Stimulated activated CD4-positive, alpha-beta T cell treated with anti-CD3 and anti-CD28 coated beads, TNF-alpha, amount 100 ng/mL, for 1 hour (primary cell): ENCODE measurements at places on chromosomes 3 and 15.

DNA sequence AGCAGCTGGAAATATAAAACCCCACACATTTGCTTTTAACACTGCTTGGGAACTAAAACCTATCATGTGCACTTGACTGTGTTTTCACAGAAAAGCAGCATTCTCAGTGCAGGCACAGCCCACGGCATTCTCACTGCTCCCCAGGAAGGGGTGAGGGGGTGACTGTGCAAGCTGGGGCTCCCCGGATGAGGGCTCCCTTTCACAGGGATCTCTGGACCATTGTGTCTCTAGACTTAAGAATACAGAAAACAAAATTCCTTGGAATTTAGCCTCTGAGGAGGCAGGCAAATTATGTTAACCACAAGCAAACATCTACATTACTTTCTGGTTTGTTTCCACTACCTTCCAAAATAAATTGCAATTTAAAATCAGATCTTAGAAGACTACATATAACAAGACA, 100.3 kb downstream of the FSIP1 start:
- no peak for DNase-seq

- DNase-seq: no peak
Measured at GRCh38 chr3:150370999-150371398, 37.1 kb upstream of the TSC22D2 start.

GRCh38 chr3:12656193-12656592, 7.7 kb downstream of the RAF1 start:
- no peak for DNase-seq

- no peak for DNase-seq
Measured at GRCh38 chr15:34336991-34337556, 507 bp downstream of the SLC12A6 start.

DNA sequence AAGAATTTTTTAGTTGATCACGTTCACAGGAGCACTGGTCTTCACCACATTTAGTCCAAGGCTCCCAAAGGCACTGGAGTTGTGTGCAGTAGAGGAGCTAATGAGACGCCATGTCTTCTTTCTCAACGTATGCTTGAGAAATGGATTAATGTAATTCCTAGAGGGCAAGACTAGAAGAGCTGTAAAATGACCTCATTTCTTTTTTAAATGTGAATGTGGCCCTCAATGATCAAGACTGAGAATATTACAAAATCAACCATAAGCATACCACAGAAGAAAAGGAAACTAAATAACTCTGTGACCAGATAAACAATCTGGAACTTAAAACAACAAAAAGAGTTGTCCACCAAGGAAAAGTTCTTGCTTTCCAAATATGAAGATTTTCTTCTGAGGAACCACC, 112.1 kb upstream of the THBS1 start:
- DNase-seq: no peak

- no peak for DNase-seq
Measured at GRCh38 chr15:88657326-88658069, 18.7 kb downstream of the ISG20 start.

GRCh38 chr3:47009225-47010110, 30.0 kb downstream of the NBEAL2 start:
- no peak for DNase-seq

GRCh38 chr3:141114816-141115460, 63.8 kb downstream of the SPSB4 start:
- DNase-seq: no peak

- no peak for DNase-seq
Measured at GRCh38 chr15:97694456-97694855, 266.0 kb upstream of the ARRDC4 start.

DNA sequence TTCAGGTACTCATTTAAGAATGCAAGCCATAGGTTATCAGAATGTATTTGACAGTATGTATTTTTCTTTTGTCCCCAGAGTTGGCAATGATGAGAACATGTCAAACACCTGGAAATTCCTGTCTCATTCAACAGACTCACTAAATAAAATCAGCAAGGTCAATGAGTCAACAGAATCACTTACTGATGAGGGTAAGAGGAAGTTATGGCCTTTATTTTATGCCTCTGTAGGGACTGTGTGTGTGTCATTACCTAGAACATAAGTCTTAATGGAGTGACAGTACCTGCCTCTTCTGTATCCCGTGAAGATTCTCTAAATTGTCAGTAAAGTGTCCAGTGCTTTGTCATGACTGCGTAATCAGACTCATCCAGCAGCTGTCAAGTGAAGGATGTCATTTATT, 77.5 kb downstream of the KLHL25 start:
- DNase-seq: no peak

DNA sequence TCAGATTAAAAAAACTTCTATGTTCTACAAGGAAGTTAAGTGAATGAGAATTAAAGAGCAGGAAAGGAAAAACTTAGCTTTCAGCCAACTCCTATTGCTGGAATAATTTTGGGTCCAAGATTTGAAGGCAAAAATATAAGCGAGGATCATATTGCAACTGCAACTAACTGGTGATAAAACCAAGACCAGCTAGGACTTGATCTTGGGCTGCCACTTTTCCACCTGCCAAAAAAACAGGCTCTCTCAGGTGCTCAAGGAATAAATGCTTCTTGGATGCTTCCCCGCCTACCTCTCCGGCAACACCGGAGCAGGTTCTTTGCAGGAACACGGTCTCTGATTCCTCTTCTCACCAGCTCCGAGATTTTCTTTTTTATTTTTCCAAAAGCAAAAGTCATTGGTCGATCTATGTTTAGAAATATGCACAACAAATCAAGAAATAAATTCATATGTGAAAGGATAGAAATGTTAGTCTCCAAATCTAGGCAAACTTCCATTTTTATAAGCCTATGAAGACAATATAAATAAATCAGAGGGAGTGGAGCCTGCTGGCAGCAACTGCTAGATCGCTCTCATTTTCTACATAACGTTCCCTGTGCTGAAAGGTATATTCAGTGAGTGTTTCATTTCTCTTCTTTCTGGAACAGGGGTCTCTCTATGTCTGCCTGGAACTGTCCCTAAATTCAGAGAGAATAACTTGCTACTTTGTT, 241.9 kb downstream of the NTRK3 start:
- no peak for DNase-seq

GRCh38 chr3:63442918-63443317, 164.8 kb downstream of the SYNPR start:
- no peak for DNase-seq

DNA sequence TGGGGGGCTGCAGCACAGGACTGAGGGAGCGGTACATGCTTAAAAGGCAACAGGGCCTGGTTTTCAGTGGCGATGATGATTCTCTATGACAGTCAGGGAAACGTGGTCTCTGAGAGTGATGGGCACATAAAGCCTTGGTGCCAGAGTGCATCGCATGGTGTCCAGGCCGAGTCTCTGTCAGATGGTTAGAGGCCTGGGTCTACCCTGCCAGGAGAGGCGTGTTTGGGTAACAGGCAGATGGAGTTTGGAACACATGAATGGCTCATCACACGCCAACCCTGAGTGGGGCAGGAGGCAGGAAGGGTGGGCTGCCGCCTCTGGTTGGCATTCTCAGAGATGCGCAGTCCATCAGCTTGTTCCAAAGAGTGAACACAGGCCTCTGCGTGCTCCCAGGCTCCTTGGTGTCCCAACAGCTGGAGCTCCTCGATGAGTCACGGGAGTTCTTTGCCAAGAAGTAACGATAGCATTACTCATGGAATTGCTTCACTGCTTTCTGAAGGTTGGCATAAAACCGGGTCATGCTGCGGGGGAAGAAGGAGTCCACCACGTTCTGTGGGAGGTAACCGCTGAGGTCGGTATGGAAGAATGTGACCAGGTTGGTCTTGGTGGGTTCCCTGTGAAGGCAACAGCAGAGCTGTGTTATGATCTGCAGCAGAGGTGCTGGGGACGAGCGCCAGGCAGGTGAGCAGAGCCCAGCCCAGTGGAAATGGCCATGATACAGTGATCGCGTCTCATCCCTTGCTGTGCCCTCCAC, 11.0 kb downstream of the STARD5 start:
- no peak for DNase-seq

GRCh38 chr15:72559781-72560180, 85.7 kb downstream of the ARIH1 start:
- DNase-seq: no peak

DNA sequence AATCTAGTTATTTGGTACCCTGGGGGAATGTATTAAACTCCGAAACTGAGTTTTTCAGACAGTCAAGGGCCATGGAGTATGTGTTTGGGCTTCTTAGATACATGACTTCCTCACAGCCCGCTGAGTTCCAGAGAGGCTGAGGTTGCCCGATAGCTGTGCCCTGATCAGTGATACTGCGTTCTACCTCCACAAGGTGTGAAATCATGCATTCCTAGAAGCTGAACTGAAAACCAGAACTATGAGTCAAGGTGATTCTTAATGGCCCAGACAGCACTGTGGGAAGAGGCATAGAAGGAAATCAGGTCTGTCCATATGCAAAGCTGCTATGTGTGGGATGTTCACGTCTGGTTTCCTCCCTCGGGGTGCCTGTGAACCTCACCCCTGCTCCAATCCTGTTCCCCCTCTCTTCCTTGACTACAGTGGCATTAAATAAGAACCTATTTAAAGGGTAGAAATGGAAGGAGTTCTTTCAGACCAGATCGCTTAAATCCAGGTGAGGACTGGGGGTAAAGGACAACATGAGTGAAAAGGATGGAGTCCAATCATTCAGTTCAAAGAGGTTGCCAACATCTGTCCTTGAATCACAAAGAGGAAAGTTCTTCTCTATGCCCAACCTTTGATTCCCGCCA, 74.3 kb downstream of the MYO1E start:
- no peak for DNase-seq

- no peak for DNase-seq
Measured at GRCh38 chr3:142912402-142913172, 23.7 kb upstream of the PCOLCE2 start.

- no peak for DNase-seq
Measured at GRCh38 chr15:60022379-60022741, 18.2 kb downstream of the FOXB1 start.

DNA sequence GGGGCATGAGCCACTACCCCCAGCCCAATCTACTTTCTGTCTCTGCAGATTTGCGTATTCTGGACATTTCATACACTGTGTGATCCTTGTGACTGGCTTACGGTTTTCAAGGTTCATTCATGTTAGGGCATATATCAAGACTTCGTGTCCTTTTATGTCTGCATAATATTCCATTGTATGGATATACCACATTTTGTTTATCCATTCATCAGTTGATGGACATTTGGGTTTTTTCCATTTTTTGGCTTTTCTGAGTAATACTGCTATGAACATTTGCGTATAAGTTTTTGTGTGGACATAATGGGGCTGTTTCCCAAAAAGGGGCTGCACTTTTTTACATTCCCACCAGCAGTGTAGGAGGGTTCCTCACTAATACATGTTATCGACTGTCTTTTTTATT, 106.6 kb downstream of the PDE8A start:
- DNase-seq: no peak

DNA sequence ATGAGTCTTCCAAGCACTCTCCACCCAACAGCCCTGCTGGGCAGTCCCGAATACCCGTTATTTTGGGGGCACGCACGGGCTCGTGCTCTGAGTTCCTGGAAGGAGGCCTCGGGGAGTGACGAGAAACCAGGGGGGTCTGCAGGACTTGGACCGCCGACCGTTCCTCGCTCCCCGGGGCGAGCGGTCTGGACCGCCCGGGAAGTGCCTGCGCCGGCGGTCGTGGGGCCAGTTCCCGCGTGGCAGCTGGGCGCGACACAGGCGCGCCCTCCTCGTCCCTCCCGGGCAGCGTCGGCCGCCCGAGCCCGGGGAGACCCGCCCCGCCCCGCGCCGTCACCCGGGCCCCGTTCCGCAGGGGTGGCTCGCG, 387 bp downstream of the GNB4 start:
- no peak for DNase-seq

- no peak for DNase-seq
Measured at GRCh38 chr3:40516201-40516600, 8.6 kb upstream of the ZNF621 start.

DNA sequence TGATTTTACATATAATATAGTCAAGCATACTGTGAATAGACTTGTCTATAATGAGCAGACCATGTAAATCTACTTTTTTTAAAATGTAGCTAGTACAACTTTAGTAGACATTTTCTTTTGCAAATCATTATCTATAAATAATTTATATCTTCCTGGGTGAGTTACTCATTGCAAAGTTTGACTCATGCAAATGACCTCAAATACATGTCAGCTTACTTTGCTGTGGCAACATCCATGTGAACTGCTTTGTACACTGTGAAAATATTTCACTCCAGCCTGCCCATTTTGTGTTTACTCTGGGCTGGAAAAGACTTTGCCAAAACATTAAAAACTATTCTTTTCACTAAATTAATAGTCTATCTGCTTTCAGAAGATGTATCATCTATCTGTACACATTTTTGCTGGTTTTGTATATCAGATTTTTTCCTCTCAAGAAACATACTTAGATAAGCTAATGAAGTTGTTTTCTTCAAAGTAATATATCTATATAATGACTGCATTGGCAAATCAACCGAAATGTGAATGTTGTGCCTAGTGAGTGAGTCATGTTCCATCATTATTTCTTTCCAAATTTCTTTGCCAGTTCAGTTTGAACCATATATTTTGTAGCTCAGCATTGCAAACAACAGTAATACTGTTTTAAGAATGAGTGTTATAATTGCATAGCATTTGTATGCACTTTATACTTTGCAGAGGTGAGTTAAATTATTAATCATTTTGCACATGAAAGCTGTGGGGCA, 26.5 kb downstream of the IGSF10 start:
- no peak for DNase-seq

GRCh38 chr3:99627062-99627826, 11.2 kb upstream of the COL8A1 start:
- no peak for DNase-seq

GRCh38 chr3:26202169-26202568, 412.3 kb downstream of the OXSM start:
- no peak for DNase-seq

- DNase-seq: no peak
Measured at GRCh38 chr15:74786551-74787165, 4.8 kb downstream of the CSK start.

DNA sequence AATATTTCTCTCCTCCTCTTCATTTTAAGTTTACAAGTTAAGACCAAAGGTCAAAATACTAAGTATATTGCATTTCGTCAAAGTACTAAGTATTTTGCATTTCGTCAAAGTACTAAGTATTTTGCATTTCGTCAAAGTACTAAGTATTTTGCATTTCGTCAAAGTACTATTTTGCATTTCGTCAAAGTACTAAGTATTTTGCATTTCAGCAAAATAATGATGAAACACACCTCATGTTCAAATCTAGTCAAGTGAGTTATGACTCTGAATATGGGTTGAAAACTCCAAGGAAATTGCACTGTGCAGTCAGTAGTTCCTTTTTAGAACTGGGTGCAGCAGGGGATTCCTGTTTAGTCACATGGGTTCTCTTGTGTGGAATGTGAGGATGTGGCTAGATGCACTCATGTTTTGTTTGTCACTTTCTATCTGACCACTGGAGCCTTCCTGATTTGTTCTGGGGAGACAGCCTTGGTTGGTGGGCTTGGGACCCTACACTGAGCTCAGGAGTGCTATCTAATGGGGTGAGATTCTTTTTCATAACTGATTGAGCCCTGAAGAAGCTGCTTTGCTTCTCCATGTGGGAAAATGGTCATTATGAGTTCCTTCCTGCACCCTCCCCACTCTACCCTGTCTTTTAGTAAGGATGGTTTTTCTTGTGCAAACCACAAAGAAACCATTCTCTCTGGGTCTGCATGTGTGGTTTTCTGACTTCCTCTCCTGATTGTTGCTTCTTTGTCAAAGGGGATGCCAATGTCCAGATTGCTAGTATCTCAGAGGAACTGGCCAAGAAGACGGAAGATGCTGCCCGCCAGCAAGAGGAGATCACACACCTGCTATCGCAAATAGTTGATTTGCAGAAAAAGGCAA, 73.4 kb downstream of the CCK start:
- no peak for DNase-seq

GRCh38 chr3:126256251-126256650, 75.9 kb upstream of the ALDH1L1 start:
- no peak for DNase-seq

- DNase-seq: no peak
Measured at GRCh38 chr3:67535006-67535405, 119.4 kb downstream of the SUCLG2 start.
